ENCODE measurements at places on chromosomes 1 and 21. TPM values are rescaled to one million over a fixed set of nuclear protein-coding genes. Genes with fewer than 3 reads are reported as not detected.

DNA sequence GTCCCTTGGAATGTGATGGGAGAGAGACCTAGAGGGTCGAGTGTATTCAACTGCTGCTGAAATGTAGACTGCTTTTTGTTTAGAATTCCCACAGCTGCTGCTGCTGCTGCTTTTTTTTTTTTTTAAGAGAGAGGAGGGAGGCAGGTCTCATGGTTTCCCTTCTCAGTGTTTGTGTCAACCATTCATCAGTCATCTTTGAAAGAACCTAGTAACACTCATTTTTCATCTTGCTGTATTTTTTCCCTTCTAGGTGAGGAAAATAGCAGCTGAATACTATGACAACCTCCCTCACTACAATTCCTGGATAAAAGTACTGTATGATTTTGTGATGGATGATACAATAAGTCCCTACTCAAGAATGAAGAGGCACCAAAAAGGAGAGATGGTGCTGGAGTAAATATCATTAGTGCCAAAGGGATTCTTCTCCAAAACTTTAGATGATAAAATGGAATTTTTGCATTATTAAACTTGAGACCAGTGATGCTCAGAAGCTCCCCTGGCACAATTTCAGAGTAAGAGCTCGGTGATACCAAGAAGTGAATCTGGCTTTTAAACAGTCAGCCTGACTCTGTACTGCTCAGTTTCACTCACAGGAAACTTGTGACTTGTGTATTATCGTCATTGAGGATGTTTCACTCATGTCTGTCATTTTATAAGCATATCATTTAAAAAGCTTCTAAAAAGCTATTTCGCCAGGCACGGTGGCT is 9.2 kb downstream of the DEGS1 start:
- no peak for DNase-seq

C1QC gene
- polyA plus RNA-seq, result 335 TPM

FNDC5 gene
- polyA plus RNA-seq, result 0.10 TPM

RAB42 gene
- 3.1 TPM for polyA plus RNA-seq

ZCCHC17 gene
- 27.7 TPM for polyA plus RNA-seq

PLCH2 gene
- 2.7 TPM for polyA plus RNA-seq
